Stimulated activated CD4-positive, alpha-beta T cell treated with anti-CD3 and anti-CD28 coated beads, Interleukin-1b, Interleukin-23, amount 100 ng/mL, for 1 hour (primary cell): ENCODE measurements at places on chromosomes 2 and 18.

- DNase-seq = no peak
Observed at GRCh38 chr2:122236152-122236874, 480.9 kb downstream of the TSN start.

DNA sequence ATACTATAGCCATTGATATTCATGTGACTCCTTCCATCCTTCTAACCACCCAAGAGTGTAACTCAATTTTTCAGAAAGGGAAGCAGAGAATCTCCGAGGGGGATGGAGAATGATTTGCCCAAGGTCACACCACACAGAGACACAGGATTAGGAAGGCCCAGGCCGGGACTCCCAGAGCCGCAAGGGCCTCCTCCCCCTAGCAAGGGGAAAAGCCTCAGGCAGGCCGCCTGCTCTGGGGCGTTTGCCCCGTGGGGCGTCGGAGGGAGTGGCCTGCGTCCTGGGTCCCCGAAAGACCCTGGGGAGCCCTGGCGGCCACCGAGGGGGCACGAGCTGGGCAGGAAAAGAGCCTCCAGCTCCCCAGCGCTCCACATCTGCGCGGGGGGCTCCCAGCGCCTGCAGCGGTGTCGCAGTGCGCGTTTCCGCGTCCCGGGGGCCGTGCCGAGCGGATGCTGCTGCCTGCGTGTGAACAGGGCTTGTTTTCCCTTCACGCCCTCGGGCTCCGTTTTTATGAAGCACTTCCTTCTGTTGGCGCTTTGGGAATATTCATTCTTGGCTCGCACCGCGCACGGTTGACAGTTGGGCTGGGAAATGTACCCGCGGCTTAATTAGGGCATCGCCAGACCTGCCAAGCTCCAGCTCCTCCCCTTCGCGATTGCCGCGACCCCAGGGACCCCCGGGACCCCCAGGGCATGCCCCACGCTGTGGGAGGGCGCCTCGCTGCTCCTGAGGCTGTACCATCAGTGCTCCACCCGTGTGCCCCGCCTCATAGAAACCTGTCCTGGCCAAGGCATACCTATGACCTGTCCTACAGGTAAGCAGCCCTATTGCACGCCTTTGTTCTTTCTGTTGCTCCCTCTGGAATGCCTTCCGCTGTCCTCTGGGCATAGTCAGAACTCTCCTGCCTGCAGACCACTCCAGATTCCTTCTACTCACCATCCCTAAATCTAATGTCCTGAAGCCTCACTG, 158.9 kb upstream of the GLI2 start:
- DNase-seq = no peak

DNA sequence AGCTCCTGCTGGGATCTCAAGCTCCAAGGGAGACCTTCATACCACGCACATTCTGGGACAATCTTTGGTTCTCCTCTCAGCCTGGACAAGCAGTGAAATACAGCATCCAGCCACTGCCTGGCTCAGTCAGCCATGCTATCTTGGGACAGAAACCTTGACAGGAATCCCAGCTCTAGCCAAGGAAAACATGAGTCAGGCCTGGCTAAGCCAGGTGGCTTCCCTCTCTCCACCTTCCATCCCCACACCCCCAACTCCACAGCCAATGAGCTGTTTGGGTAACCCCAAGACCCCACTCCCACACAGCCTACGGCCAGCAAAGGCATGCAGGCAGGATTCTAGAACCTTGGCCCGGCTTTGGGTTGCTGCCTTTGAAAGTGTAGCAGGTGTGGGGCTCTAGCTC, 64.9 kb downstream of the MCFD2 start:
- no peak for DNase-seq

DNA sequence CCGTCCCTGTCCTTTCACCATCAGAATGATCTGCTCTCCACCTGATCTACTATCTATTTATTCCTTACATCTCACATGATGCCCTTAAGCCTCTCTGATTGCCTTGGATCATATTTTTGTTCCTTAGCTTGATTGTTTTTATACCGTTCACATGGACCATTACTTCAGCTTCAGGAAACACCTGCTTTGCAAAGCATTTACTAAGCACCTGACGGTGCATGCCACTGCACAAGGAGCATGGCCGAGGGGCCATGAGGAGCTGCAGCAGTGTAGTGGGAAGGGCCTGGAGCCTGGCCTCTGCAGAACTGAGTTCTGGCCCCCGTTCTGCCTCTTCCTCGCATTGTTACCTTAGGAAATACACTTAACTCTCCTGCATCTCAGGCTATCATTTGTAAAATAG, 124.1 kb upstream of the NDUFV2 start:
- DNase-seq = no peak

- no peak for DNase-seq
Observed at GRCh38 chr18:49690312-49690711, 123.0 kb downstream of the ACAA2 start.

DNA sequence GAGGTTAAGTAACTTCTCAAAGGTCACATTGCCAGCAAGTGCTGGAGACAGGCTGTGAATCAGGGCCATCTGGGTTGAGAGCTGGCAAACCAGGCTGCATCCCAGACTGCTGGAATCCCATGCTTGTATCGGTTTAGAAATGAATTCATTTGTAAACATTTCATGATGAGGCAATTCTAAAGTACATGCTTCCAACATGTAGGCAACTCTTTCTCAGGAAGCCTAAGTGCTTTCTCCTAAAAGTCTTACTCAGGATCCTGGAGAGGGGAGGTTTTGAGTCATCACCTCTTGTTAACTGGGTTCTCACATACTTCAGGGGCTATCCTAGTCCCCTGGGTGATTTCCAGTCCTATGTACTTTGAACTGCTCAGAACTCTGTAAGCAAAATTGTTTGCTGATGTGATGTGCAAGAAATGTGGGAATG, 416.5 kb downstream of the MEIS1 start:
- DNase-seq = no peak

DNA sequence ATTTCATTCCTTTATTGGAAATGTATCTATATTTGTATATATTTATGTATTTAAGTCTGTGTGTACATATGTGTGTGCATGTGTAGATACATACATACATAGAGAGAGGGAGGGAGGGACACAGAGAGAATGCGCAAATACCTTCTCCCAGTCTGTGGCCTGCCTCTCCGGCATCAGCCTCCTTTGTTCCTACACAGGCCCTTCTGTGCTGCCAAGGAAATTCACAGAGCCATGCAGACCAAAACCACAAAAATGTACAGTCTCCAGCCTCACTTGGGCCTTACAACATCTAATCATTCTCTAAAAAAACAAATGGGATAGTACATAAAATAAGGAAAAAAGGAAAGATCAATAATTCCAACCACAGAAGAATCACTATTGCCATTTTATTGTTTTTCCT, 8.8 kb upstream of the CRACDL start:
- no peak for DNase-seq

DNA sequence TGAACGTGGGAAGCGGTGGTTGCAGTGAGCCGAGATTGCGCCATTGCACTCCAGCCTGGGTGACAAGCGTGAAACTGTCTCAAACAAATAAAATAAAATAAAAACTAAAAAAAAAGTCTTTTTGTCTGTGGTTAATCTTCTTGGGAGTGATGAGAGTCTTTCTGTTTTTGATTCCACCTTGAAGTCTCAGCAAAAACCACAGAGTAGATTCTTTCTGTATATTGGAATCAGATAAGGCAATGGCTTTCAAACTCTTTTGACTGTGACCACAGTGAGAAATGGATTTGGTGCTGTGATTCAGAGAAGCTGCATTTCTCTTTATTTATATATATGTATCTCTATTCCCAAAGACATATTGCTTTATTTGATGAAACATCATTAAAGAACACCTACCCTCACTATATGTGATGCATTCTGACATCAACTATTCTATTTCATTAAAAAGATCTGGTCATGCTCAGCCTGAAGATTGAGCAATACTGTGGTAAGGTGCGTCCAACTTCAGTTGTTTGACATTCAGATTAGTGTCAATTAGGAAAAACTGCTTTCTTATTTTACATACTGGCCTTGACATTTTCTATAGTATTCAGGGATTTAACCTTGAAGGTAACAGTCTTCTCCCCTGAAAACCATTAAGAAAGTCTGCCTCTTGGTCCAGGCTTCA, 15.6 kb downstream of the HRH4 start:
- DNase-seq = no peak

DNA sequence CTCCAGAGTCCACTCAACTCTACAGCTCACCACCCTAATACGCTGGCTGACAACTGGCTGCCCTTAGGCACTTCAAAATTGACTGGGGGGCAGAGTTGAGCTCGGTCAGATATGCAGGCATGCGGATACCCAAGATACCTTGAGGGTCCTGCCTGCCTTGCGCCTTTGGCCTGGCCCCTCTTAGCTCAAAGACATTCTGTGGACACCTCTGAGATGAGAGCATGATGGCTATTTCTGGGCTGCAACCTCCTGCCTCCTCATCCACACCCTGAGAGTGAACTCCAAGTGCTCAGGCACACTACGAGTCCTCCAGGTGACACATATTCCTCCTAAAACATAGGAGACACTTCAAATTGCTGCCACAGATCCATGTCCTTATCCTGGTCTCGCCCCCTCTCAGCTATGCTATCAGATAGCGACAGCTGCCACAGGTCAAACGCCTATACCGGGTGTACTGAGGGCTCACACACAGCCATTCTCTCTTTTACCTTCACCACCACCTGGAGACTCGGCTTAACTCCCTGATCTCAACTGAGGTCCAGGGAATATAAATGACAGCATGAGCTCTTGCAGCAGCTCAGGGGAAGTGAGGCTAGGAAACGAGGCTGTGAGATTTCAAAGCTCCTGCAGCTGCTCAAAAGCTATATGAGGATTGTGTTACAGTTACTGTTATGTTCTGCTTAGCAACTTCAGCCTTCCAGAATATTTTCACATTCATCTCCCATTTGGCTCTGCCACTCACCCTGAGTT, 60.5 kb upstream of the TEX51 start:
- no peak for DNase-seq

DNA sequence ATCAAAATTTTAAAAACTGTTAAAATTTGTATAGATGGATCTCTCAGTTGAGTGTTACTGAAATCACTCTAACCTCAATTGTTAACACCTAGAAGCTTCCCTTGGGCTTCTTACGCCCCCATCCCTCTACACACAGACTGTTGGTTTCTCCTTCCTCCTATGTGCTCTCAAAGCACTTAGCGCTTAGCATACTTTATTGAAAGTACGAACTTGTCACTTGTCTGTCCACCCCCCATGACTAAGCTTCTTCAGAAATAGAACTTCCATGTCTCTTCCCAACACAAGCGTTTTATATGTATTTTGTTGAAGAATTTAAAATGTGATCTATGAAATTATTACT, 441 bp downstream of the MPHOSPH10 start:
- DNase-seq = no peak

GRCh38 chr18:13471971-13472628, 253.5 kb downstream of the LDLRAD4 start:
- no peak for DNase-seq

DNA sequence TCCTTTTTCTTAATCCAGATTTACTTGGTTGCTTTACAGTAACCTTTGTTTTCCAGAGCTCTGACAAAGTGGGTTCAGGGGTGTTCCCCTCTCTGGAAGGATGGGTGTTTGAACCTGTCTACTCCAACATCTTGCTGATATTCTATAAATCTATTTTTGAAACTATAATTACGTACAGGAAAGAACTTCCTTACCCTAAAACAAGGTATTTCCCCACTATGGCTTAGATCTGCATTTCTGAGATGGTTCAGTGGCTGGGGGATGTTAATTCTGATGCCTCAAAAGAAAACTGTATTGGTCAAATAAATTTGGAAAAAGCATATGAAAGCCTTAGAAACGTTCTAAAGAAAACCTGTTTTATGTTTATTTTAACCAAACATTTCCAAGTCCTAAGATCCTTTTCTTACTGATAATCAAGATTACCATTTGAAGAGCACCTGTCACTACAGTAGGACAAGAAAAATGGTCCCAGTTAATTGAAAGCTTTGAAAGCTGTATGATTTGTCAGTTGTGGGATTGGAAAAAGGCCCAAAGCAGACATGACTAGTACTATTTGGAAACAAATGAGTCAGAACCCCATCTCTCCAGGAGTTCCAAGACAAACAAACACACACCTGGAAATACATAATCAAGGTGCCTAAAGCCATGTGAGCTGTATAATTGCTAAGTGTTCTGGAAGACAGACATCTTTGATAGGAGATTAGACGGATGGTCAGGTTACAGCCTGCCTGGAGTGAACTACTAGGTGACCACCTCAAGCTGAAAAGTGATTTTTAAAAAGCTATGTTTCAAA, 57.5 kb downstream of the KDM3A start:
- no peak for DNase-seq

GRCh38 chr18:46034230-46034629, 37.8 kb downstream of the PSTPIP2 start:
- no peak for DNase-seq

- DNase-seq = no peak
Observed at GRCh38 chr2:228839421-228839876, 431.6 kb downstream of the PID1 start.

GRCh38 chr2:121699421-121700333, 37.0 kb downstream of the NIFK start:
- DNase-seq = peak; percentile 69

GRCh38 chr2:7673853-7674252, 756.6 kb downstream of the RNF144A start:
- DNase-seq = no peak

GRCh38 chr18:39946623-39947061, 2008.4 kb upstream of the PIK3C3 start:
- DNase-seq = no peak

DNA sequence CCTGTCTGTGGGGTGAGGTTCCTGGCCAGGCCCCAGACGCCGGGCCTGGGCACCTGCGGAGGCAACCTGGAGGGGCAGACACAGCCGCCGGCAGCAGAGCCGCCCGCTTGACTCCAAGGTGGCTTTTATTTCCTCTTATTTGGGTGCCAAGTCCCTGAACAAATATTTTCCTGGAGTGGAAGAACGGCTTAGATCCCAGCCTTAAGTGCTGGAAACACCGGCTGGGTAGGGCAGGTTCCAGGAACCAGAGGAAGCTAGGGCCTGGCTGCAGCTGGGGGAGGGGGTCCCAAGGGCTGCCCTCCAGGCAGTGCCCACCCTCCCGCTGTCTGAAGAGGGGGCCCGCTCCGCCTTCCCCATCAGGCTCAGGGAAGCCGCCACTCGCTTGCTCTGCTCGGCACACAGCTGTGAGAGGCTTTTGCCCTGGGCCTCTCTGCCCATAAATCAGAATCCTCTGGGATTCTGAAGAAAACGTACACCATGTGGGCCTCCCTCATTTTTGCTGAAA, 28.2 kb downstream of the SDC1 start:
- no peak for DNase-seq

- no peak for DNase-seq
Observed at GRCh38 chr2:27509326-27509725, 12.7 kb downstream of the GCKR start.

DNA sequence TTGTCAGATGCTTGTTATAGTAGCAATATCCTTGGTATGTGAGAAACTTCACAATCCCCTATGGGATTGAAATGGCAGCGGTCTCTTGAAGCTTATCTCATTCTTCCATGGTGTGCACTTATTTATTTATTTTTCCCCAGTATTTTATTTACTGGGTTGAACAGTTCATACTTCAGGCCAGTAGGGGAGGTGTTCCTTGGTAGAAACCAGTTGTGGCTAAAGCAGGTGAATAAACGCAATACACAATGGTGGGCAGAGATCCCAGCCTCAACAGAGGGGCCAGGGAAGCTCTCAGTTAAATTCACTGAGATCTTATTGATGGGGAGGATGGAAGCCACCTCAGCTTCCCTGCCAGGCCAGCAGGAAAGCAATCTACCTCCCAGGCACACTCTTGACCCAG, 93.7 kb upstream of the SRD5A2 start:
- DNase-seq = no peak

- no peak for DNase-seq
Observed at GRCh38 chr2:119338272-119338671, 28.4 kb downstream of the C2orf76 start.

- no peak for DNase-seq
Observed at GRCh38 chr18:26502823-26503222, 45.5 kb downstream of the KCTD1 start.

- no peak for DNase-seq
Observed at GRCh38 chr18:49743117-49743567, 70.2 kb downstream of the ACAA2 start.
